ENCODE measurements at places on chromosomes 11 and 22.
A peak's percentile ranks its signal among the peaks of the same experiment; 100 is the strongest.

- DNase-seq: peak; percentile 78
These were observed 23.2 kb downstream of the TAF1D start for GRCh38 chr11:93718057-93718563.

- DNase-seq: no peak
These were observed 1.9 kb downstream of the MS4A10 start for GRCh38 chr11:60786811-60787567.

DNA sequence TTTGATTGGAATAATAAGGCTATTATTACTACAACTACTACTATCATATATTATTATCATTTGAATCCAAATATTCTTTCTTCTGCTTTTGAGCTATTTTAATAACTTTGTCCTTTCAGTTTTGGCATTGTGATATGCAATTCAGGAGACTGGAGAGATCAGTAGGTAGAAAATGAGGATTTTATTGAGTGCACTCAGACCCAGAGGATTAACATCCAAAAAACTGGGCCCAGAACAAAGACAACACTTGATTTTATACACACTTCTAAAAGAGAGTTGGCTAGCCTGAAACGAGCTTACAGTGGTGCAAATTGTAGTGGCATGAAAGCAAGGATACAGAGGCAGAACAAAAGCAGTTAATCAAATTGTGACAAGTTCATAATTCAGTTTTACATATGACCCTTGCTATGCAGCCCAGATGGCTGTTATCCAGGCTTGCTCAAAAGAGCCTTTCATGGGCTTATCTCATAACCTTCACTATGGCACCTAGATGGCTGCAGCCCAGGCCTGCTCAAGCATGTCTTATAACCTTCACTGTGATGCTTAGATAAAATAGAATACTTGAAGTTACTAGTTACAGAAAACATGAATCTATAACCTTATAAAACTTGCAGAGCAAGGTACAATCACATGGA lies 796.3 kb upstream of the RAG2 start:
- no peak for DNase-seq

- DNase-seq: no peak
These were observed 13.2 kb downstream of the OOSP3 start for GRCh38 chr11:59891781-59892181.

DNA sequence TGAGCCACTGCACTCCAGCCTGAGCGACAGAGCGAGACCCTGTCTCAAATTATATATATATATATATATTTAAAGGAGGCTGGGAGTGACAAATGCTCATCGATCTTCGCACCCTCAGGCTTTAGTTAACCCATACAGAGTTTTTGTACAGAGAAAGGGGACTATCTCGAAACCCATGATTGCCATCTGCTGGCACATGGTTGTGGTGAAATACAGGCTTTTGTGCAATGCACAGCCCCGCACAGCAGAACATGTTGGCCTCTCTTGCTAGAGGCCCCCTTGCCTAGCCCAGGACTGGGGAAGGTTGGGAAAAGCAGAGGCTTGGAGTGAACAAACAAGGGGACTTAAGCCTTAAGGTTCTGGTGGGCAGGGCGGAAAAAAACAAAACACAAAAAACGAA lies 3.6 kb downstream of the MYBPC3 start:
- DNase-seq: peak; percentile 67

DNA sequence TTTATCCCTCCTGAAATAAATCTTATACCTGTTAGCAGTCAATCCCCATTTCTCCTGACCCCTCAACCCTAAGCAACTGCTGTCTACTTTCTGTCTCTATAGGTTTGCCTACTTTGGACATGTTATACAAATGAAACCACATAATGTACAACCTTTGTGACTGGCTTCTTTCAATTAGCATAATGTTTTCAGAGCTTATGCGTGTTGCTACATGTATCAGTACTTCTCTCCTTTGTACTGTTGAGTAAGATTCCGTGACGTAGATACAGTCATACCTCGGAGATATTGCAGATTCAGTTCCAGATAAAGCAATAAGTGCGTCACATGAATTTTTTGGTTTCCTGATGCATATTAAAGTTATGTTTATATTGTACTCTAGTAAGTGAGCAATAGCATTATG lies 127.3 kb downstream of the MORC2 start:
- no peak for DNase-seq

- DNase-seq: no peak
These were observed 25.4 kb downstream of the TRMU start for GRCh38 chr22:46360891-46361290.

DNA sequence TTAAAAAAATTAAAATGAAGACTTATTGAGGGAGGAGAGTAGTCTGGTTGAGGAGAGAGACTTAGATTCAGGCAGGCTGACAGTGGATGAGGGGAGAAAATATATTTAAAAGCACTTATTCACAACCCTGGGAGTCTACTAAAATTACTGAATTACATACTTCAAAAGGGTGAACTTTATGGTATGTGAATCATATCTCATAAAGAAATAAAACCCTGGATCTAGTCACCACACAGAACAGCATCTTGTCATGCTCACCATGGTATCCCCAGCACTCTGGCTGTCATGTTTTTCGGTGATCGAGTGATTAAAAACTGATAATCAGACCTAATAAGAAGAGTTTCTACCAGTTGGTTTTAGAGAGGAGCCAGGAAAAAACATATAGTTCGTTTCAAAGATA lies 11.0 kb downstream of the TEAD1 start:
- no peak for DNase-seq

DNA sequence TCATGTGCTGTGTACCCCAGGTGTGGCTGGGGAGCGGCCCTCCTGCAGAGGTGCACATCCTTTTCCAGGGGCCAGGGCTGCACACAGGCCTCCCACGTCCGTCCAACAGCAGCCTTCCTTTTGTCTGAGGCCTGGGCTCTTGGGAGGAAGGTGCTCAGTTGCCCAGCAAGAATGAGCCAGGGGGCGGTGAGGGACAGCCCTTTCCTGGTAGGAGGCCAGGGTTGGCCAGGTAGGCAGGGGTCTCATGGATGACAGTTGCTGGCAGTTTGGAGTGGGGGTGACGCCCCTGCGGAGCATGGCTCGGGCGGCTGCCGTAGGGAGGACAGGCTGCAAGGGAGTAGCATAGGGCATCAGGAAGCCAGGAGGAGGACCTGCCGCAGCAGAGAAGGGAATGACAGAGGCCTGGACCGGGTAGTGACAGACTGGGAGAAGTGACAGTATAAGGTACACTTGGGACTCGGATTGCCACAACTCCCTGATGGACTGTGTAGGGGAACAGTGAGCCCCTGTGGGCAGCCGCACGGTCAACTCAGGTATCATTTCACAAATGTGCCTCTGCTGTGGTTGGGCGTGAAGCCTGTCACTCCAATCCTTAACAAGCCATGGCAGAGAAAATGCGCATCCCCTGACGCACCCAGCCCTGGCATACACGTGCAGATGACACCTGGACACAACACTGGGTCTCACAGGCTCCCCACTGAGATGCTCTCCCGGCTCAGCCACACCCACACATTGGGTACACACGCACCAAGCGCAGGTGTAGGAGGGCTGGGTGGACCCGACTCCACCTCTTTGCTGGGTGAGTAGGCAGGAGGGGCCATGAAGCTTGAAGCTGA lies 79.7 kb downstream of the DGCR2 start:
- no peak for DNase-seq

GRCh38 chr22:40368836-40369235 lies 1.6 kb upstream of the SGSM3 start:
- DNase-seq: no peak

DNA sequence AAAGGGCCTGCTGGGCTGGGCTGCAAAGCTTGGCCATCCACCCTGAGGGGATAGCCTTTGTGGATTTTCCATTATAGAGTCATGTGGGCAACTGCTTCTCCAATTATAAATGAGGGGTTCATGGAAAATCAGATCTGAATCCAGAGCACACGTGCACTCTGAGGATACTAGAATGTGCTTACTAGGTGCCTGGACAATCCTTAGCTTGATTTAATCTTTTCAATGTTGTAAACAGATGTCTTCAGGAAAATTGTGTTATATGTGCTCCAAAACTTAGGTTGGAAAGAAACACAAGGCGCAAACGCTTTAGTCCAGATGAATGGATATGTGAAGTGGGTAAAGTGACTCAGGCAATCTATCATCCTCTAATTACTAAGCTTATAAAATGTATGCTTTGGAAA lies 92.0 kb downstream of the SLC17A6 start:
- no peak for DNase-seq

- no peak for DNase-seq
These were observed 82.9 kb downstream of the EXT2 start for GRCh38 chr11:44178381-44178780.
